ENCODE measurements at places on chromosomes 7 and 10. TPM values are rescaled to one million over a fixed set of nuclear protein-coding genes. Genes with fewer than 3 reads are reported as not detected.
A peak's percentile ranks its signal among the peaks of the same experiment; 100 is the strongest.

GRCh38 chr10:16919121-16919982 is 102.1 kb upstream of the RSU1 start:
- DNase-seq = no peak

The OR2A7 gene
- 3.2 TPM for polyA plus RNA-seq

DNA sequence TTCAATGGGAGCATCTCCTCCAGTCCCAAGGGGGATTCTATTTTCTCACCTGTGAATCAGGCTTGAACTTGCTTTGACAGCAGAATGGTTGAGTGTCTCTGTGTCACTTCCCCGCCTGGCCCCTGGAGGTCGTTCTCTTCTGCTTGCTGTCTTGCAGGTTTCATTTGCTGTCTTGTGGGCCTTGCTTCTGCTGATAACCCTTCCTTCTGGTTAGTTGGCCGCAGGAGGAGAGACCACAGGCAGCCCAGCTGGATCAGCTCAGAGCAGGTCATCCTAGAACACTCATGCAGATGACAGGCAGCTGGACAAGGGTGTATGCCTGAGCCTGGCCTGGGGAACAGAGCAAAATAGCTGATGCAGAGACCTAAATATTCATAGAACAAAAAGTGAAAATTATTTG is 344.2 kb upstream of the ADARB2 start:
- DNase-seq = no peak

DNA sequence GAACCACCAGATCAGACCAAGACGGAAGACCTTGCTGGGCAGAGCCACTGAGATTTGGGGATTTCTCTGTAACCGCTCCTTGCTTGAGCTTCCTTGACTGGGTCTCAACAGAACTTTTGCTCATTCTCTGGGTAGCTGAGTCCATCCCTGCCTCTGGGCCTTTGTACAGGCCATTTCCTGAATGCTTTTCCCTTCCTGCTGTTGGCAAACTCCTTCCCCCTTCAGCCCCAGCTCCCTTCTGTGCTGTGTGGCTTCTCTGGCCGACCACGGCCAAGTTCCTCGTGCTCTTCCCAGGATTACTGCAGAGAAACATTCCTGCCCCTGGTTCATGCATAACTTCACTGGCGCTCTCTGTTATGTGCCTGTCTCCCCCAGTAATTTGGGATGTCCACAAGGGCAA is 150.5 kb upstream of the GPR26 start:
- no peak for DNase-seq

- DNase-seq = no peak
Measured at GRCh38 chr7:7254319-7254718, 72.0 kb downstream of the C1GALT1 start.

GRCh38 chr10:75245354-75246250 is 9.8 kb upstream of the COMTD1 start:
- DNase-seq = no peak

GRCh38 chr7:19404912-19405329 is 259.7 kb upstream of the FERD3L start:
- DNase-seq = no peak

DNA sequence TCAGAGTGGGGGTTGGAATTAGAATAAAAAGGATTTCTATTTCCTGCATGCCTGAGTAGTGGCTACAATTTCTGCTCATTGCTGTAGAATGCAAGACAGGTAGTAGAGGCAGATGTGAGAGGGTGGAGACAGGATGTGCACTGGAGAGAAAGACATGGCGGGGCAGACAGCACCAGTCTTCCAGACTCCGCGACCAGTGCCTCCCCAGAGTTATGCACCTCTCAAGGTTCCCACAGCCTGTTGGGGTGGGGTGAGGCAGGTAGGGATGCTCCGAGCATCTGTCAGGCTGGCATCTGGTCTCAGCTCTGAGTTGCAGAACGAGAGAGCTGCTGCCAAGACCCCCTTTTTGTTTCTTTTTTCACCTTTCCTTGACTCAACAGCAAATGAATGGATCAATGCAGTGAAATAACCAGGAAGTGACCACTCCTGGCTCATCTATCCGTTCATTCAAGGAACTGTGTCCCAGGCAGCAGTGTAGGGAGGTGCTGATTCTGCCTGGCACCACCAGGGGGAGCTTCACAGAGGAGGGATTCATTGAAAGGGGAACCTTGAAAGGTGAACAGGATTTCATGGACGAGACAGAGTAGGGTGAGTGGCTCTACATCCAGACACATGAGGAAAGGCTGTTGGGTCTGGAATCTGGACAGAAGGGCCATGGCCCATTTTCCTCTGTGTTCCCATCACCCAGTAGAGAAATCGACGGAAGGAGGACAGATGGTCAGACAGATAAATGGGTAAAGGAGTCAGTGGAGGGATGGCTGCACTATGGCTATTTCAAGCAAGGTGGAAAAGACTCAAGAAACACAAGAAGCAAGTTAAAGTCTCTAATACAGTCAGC is 17.2 kb upstream of the SLC18A3 start:
- DNase-seq = peak; percentile 36

GRCh38 chr7:67432536-67433234 is 436.1 kb downstream of the TYW1 start:
- DNase-seq = no peak

The TCERG1L gene
- polyA plus RNA-seq = 2.6 TPM

The RPA3 gene
- 54.3 TPM for polyA plus RNA-seq

The IL6 gene
- not detected for polyA plus RNA-seq

The CYP2C18 gene
- polyA plus RNA-seq = 0.33 TPM

- no peak for DNase-seq
Measured at GRCh38 chr10:128587689-128588088, 461.5 kb upstream of the MKI67 start.

DNA sequence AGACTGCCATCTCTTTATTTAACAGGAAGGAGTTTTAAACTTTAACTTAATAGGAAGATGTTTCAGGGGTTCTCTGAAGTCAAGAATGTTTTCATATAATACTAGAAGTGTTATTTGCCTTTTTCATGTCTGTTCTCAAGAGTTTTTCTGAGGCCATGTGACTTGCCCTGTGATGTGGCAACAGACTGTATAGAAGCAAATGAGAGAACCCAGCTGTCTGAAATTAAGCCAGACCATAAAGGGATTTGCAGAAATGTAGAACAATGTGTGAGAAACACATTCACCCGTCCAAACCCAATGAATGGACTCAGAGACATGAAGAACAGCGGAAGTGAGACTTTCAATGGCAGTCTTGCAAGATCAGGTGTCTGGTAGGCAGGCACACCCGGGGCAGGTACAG is 23.8 kb downstream of the MAPK8 start:
- DNase-seq = no peak

The EGR2 gene
- polyA plus RNA-seq = 0.83 TPM

- DNase-seq = no peak
Measured at GRCh38 chr7:8089036-8089780, 120.6 kb downstream of the GLCCI1 start.

- DNase-seq = no peak
Measured at GRCh38 chr10:86019141-86019540, 347.5 kb downstream of the GRID1 start.

DNA sequence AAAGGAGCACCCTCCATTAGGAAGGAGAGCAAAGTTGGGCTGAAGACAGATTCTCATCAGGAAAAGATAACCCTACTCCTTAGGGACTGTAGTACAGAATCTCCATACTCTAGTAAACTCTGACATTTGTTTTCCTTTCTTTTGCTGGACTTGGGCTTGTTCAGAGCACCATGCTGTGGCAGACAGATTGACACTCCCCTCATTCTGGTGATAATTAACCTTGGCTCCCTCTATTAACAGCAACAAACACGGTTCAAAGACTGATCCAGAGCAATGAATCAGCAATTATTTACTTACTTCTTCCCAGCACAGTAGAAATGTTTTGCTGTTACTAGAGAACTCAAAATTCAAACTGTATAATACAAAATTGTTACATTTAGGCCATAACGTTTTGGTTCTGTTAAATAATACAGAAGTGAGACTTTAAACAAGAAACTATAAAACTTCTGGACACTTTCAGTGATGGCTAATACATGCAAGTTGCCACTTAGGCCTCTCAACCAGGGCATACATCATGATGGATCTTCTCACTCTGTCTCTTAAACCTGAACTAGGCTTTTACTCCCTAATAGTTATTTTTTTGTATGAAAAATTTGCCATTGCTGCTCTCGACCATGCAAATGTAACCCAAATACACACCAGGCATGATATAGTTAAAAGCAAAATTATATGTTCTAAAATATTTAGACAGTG is 639.0 kb downstream of the IPMK start:
- DNase-seq = peak; percentile 41

The EIF3A gene
- polyA plus RNA-seq = 188 TPM

GRCh38 chr7:102888561-102889233 is 24.1 kb upstream of the LRRC17 start:
- DNase-seq = no peak

GRCh38 chr10:19947656-19948055 is 131.4 kb downstream of the PLXDC2 start:
- DNase-seq = no peak

DNA sequence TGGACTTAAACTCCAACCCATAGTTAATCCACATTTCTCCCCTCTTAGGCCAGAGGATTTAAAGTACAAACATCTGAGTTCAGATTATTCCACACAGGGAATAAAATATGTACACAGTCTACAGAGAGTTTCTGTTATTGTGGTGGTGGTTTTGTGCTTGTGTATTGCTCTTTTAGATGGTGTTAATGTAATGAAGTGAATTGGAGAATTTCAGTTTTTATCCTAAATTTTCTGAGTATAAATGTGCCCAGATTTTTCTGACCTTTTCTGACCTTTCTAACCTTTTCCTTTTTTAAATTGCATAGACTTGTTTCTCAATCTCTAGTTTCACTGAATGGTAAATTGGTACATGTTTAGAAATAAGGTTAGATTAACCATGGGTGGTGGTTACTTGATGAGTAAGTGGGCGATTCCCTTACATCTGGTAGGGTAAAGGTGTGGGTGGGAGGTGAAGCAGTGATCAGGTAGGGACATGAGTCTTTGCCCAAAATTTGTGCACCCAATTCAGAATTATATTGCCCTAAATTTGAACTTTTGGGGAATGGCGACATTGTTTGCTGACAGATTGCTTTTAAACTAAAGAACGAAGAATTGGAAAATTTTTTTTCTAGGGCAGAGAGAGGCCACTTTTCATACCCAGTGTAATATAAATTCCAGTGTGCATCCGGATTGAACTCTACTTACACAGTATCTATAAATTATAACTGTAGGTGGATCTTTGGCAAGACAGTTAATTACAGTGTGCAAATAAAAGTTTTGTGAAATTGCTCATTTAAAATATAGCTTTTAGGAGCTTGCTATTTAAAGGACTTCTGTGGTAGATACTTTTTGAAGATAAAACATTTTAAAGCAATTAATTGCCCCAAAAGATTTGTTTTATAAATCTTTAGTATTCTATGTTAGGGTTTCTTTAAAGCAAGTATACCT is 62.2 kb downstream of the ST7 start:
- DNase-seq = no peak

Measured in renal pelvis (tissue), 12 donors.